ENCODE measurements at places on chromosomes 11 and 22. TPM values are rescaled to one million over a fixed set of nuclear protein-coding genes. Genes with fewer than 3 reads are reported as not detected.

Gene GSC2
- total RNA-seq = not detected

GRCh38 chr11:114230031-114230704 lies 66.0 kb upstream of the NNMT start:
- no peak for DNase-seq

- no peak for DNase-seq
These were observed 7.7 kb downstream of the MUC5AC start for GRCh38 chr11:1165256-1166041.

Gene FOLR3
- not detected for total RNA-seq

- no peak for DNase-seq
These were observed 4.9 kb upstream of the SMIM35 start for GRCh38 chr11:118091690-118092089.

GRCh38 chr11:38648604-38649003 lies 2050.6 kb upstream of the RAG2 start:
- no peak for DNase-seq

DNA sequence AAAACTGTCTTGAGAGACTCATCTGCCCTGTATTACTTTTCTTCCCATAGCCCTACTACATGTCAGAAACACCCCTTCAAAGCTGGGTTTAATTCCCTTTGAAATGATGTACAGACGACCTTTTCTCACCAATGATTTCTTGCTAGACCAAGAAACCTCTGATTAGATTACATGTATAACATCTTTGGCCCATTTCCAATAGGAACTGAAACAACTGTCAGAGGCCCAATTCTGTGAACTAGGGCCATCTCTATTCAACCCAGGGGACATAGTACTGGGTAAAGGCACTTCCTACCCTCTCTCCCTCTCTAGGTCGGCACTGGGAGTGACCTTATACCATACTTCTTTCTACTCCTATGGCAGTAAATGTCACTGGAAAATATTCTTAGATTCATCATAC lies 19.4 kb downstream of the NPAT start:
- DNase-seq = no peak

Gene C11orf42
- total RNA-seq = not detected

Gene OTOG
- total RNA-seq = 0.78 TPM

Gene FIBIN
- 0.66 TPM for total RNA-seq

DNA sequence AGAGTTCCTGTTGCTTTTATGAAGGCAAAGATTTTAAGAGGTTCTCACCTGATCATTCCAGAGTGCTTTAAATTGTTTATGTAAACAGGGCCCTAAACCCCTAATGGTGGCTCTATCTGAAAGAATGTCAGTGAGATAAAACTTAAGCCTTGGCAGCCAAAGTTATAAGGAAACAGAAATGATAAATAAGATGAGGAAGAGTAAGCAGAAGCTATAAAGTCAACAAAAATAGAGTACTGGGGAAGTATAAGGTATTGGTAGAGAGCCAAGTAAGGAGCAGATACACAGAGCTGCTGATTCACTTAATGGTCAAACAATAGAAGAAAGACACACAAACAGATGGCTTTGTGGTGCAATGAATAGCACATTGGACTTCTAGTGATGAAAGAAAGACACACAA lies 37.9 kb downstream of the TMPRSS5 start:
- no peak for DNase-seq

GRCh38 chr11:129224538-129224937 lies 32.4 kb upstream of the ARHGAP32 start:
- DNase-seq = no peak

Gene RBM4B
- 22.9 TPM for total RNA-seq

- no peak for DNase-seq
These were observed 171.9 kb downstream of the BUD13 start for GRCh38 chr11:116600930-116601329.

- DNase-seq = no peak
These were observed 80.1 kb downstream of the USP35 start for GRCh38 chr11:78268591-78269410.

Measured in GM23338 (cell line).